Tongue (tissue), 3 donors: ENCODE measurements at places on chromosomes 12 and 14. TPM values are rescaled to one million over a fixed set of nuclear protein-coding genes. Genes with fewer than 3 reads are reported as not detected.

The KRT75 gene
- total RNA-seq: 0.21 TPM

The ZDHHC22 gene
- total RNA-seq: 0.41 TPM

The OR6C76 gene
- total RNA-seq: not detected

The PYM1 gene
- total RNA-seq: 15.5 TPM

The LRTM2 gene
- not detected for total RNA-seq

The SLC35F4 gene
- not detected for total RNA-seq

The RPS29 gene
- total RNA-seq: 4,272 TPM

The ARHGEF40 gene
- 79.2 TPM for total RNA-seq
